ENCODE measurements at places on chromosomes 4 and X.

DNA sequence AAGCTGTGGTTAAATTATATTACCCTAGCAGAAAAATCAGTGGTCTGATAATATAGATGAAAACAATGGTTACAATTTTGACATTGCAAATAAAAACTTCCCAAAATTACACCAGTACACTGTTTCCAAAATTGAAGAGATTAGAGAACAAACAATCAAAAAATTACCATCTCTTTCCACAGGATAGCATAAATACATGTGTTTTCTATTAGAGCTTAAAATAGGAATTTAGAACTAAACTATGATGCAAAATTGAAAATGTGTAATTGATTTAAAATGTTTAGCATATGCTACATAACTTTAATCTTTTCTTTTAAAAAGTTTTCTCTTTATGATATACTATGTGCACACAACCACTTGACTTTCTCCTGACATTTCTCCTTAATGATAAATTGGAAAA lies 6.7 kb downstream of the EDNRA start:
- DNase-seq = no peak

DNA sequence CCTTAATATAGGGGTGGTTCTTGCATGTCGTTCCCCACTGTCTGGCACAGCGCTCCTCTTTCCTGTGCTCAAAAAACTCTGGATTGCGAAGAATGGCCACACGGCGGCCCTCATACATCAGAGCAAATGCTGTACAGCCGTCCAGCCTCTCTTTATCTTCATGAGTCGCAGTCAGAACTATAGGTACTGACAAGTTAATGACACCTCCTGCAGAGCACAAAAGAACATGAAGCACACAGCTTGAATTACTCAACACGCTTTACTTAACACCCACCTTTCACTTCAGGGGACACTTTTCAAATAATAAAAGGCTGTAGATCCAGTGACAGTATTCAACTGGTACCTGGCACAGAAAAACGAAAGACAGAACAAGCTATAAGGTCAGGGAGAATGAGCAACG lies 65.3 kb downstream of the PAPSS1 start:
- DNase-seq = no peak

DNA sequence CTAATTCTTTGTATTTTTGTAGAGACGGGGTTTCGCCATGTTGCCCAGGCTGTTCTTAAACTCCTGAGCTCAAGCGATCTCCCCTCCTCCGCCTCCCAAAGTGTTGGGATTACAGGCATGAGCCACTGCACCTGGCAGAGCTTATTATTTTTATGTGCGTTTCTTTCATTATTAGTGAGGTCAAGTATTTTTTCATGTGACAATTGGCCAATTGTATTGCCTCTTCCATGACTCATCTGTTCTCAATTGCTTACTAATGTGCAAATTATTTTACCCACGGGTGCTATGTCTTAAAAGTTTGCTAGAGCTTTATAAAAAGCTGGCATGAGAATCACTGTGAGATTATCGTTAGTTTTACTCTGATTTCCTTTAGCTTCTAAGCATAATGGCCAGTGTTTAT lies 13.0 kb upstream of the ARX start:
- DNase-seq = no peak

GRCh38 chrX:10972706-10973105 lies 138.4 kb upstream of the HCCS start:
- DNase-seq = no peak

DNA sequence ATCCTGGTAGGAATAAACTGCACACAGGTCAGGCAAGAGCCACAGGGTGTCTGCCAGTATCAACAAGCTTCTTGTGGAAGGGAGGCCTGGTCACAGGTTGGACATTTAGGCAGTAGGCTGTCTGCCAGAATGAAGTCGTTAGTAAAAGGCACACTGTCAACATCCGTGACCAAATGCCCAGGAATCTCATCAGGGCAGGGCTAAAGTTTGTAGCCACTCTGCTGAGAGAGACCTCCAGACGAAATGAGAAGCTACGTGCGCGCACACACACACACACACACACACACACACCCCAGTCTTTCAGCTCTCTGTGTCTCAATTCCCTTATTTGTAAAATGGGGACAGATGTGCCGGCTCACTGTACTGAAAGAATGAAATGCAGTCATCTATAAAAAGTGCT lies 408.7 kb upstream of the ZFP42 start:
- DNase-seq = no peak

- no peak for DNase-seq
These were observed 39.1 kb downstream of the FUNDC1 start for GRCh38 chrX:44503560-44503959.

DNA sequence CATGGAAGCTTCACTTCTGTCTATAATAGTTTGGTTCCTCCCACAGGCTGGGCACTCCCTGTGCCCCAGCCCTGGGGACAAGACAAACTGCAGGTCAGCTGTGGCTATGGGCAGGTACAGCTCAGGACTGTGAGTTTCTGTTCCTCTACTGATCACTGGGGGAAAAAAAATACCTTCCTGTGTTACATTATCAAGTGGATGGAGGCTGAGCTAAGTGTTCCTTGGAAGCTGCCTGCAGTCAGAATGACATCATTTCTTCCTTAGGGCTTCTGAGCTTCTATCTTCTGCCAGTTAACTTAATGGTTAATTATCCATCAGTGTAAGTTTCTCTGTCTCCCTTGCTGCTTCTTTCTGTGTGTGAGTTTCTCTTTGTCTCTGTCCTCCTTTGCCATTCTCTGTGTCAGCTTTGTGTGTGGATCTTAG lies 4.6 kb downstream of the RAB33A start:
- no peak for DNase-seq

DNA sequence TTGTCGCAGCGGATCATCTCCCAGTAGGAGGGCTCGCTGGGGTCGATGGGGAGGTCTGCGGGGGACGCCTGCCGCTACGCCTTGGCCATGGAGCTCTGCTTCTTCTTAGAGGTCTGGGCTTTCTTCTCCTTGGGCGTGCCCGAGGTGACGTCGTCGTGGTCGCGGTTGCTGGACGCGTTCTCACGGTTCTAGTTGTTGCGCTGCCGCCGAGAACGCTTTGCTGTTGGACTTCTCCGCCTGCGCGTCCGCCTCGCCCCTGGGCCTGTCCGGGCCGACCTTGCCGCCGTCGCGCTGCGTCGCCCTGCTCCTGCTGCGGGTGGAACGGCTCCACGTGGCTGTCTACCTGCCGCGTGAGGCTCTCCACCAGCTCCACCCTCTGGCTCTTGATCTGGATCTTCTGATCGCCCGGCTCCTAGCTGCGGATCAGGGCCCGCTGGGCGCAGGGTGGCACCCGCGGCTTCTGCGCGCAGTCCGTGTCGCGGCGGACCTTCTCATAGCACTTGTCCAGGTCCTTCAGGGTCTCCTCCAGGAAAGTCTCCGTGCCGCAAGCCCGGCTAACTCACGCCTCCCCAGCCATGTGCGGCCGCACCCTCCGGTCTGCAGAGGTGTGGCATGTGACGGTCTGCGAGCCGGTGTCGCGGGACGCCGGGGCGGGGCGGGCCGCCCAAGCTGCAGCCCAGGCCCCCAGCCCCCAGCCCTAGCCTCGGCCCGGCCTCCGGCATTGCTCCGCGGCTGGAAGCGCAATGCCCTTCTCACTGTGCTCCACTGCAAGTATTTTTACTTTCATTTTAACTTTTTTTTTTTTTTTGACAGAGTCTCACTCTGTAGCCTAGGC lies 40.5 kb upstream of the OGT start:
- DNase-seq = peak; percentile 28

DNA sequence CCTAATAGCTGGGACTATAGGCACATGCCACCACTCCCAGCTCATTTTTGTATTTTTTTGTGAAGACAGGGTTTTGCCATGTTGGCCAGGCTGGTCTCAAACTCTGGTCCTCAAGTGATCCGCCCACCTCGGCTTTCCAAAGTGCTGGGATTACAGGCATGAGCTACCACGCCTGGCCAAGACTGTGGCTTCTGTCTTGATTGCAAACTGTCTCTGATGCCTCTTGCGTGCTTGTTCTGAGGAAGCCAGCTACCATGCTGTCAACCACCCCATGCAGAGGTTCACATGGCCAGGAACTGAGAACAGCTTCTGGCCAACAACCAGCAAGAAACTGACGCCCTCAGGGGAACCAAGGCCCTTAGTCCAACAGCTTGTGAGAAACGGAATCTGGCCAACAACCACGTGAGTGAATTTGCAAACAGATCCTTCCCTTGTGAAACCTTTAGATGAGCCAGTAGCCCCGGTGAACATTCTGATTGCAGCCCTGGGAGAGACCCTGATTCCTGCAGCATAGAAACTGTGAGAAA lies 71.2 kb downstream of the SUPT20HL2 start:
- no peak for DNase-seq

GRCh38 chrX:101564651-101565050 lies 14.3 kb downstream of the ARMCX1 start:
- DNase-seq = no peak

DNA sequence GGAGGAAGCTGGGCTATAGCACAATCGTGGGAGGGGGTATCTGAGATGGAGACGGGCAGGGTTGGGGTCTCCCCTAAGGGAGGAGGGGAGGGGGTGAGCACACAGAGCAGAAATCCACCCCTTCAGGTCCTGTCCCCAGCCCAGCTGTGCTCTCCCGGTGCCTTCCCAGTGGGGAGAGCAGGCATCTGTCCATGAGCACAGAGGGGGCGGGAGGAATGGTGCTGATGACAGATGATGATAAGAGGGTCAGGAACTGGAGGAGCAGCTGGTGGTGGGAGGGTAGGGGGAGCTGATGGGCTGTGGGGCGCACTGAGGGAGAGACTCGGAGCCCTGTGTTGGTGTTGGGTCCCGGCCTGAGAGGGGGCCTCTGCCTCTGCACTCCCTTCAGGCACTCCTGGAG lies 8.6 kb downstream of the ATP2B3 start:
- no peak for DNase-seq

DNA sequence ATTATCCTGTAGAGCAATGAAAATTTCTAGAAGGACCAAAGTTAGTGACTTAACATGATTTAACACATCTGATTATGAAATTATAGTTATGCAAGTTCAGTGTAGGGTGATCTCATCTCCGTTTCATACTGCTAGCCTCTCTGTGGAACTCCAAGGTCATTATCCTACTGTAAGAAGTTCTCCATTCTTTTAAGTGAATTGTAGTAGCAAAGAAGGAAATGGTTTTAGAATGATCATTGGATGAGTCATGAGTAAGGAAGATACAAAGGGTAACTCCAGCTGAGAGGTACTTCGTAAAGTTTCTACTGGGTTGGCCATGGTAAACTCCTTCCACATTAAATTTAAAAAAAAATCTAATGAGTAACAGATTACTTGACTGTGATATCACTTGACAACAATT lies 215.0 kb upstream of the GIMD1 start:
- no peak for DNase-seq

DNA sequence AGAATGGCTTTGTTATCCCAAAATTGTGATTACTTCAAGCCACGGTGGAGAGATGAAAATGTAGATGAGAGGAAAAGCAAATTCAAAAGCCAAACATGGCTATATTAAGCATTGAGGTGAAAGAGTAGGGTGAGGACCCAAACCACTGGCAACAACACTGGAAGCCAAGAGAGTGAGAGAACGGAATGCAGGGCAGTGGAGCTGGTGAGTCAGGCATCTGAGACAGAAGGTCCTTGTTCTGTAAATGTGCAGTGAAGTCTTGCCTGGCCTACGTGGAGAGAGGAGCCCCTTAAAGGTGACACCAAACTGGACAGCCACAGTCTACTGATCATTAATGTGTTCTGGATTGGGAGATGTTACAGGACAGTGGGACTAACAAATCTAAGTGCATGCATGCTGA lies 22.8 kb upstream of the SEC24B start:
- no peak for DNase-seq

GRCh38 chr4:26179316-26179760 lies 141.5 kb upstream of the RBPJ start:
- DNase-seq = no peak

- DNase-seq = no peak
These were observed 8.9 kb downstream of the PSAPL1 start for GRCh38 chr4:7425591-7426468.

DNA sequence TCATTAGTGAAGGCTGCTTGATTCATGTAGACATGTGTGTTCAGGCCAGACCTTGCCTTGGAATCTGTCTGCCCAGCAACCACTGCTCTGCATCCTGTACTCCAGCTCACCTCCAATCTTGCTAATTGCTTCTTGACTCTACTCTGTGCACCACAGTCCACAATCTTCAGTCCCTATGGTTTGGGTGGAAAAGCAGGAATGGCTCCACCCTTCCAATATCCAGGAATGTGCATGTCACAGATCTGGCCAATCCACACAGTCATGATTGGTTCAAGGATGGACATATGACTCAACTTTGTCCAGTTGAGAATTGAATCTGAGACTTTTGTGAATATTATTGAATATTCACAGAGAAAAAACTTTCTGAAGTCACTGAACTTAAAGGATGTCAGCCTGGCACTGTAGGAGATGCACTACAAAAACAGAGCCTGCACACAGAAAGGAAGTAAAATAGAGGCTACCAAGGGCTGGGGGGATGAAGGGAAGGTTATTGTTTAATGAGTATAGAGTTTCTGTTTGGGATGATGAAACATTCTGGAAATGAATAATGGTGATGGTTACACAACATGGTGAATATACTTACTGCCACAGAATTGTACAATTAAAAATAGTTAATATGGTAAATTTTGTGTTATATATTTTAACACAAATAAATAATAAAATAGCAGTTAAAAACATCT lies 161.3 kb upstream of the USP38 start:
- no peak for DNase-seq

GRCh38 chr4:133320576-133321170 lies 171.6 kb downstream of the PCDH10 start:
- no peak for DNase-seq

- DNase-seq = no peak
These were observed 237.2 kb upstream of the ITM2A start for GRCh38 chrX:79604364-79604763.

DNA sequence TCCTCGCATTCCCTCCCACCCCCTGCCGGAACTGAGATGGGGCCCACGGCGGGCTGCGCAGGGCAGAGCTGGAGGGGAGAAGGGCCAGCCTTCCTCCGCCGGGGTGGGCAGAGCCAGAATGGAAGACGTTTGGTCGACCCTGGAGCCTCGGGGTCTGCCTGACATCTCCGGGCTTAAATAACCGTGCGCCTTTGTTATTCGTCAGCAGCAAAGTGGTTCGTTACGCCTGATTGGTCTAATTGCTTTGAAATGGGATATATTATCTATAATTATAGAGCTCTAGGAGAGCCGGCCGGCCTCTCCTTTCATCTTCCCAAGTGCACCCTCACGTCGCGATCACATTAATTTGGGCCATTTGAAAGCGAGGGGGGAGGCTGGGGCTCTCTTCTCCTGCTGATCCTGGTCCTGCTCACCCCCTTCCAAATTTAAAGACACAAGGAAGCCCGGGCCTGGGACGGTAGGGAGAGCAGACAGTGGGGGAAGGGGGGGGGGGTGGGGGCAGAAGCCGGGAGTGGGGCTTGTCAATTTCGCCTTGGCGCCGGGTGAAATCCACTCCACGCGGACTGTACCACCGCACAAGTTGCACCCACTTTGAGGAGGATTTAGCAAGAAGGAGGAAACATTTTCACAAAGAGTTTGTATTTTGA lies 4.7 kb upstream of the MSX1 start:
- DNase-seq = no peak

DNA sequence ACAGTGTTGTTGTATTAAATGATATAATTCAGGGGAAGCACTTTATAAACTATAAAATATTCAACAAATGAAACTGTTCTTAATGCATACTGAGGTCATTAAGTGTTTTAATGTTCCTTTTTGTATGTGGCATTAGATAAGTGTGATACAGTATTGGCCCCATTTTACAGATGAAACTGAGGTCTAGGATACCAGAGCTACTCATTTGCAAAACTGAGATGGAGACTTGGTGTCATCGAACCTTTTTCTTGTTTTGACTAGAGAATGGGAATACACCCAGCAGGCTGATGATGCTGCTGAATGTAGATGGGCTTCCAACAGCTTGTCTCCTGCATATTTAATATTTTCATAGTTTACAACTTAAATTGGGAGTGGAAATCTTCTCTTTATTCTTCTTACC lies 34.6 kb downstream of the TAF1 start:
- no peak for DNase-seq
